ENCODE measurements at places on chromosomes 6 and 20.

- DNase-seq = peak; percentile 60
Observed at GRCh38 chr20:34110745-34111641, 1.1 kb downstream of the EIF2S2 start.

DNA sequence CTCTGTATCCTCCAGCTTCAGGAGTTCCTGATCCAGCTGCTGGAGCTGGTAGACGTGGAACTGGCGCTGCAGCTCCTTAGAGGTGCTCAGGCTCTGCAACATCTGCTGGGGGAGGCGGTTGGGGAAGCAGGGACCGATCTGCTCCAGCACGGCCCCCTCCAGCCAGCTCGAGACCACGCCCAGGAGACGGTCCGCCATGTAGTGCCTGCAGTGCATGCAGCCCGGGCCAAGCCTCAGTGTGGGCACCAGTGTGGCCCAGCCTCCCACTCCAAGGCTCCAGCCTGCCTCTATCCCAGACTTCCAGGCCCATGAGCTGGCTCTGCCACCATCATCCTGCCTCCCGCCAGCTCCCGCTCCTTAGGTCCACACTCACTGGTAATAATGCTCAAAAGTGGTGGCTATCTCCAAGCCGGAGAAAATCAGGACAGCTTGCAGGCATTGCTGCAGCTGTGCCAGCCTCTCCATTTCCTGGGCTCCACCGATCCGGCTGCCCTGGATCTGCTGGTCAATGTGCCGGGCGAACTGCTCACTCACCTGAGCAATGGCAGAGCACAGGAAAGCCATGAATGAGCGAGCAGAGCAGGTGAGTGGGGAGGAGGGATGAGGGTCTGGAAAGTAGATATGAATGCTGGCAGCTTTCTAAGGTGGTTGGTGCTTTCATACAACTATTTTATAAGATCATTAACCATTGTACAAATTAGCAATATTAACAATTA lies 13.0 kb downstream of the CUL7 start:
- no peak for DNase-seq

DNA sequence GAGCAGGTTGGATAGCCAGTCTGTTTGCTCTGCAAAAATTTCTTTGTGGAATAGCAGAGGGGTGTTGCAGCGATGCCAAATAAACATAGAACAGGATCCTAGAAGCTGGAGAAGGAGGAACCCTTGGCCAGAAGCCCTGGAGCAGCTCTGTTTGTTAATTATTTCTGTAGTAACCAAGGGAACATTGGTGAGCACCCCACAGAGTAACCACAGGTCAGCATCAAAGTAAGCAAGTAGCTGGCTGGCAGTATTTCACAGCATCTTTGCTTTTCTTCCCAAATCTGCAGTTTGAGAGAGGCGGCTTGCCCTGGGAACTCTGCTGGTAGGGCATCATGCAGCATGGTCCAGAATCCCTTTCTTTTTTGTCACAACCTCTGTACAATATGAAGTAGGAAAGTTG lies 12.7 kb upstream of the APMAP start:
- no peak for DNase-seq

DNA sequence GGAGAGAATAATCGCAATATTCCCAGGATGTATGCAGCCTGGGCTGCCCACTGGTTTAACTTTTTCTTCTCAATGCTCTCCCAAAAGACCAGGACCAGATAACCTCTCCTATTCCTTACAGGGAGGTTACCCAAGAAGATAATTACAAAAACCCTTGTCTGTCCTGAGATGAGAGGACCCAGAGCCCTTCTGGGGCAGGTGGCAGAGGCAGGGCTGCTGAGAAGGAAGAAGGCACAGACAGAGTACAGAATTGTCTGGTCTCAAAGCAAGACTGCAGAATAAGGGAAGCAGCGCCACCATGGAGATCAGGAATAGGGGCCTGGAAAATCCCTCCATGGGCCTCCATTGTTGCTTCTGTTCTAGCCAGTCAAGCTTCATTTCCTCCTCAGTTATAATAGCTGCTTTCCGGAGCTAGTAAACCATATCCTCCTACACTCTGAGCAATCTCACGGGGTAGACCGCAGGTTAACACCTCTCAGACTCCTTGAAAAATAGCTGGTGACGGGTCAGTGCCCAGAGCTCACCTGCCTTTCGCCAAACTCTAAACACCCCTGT lies 463 bp upstream of the HLA-DMB start:
- DNase-seq = peak; percentile 75

DNA sequence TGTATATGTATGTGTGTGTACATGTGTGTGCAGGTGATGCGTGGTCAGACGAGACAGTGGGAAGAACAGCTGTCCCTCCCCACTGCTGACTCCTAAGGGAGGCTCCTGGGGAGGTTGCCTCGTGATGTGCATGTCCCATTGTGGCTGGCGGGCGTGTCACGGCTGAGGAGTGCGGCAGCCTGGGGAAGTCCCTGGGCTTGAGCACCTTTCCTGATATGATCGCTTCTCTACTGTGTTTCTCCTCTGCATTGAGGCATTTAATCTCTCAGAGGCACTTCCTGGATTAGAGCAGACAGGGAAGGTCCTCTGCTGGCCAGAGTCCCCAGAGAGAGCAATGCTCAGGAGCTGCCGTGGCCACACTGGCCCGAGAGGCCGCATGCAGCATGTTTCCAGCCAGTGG lies 11.4 kb downstream of the NPBWR2 start:
- no peak for DNase-seq

- no peak for DNase-seq
Observed at GRCh38 chr6:84050408-84050807, 16.8 kb downstream of the MRAP2 start.

DNA sequence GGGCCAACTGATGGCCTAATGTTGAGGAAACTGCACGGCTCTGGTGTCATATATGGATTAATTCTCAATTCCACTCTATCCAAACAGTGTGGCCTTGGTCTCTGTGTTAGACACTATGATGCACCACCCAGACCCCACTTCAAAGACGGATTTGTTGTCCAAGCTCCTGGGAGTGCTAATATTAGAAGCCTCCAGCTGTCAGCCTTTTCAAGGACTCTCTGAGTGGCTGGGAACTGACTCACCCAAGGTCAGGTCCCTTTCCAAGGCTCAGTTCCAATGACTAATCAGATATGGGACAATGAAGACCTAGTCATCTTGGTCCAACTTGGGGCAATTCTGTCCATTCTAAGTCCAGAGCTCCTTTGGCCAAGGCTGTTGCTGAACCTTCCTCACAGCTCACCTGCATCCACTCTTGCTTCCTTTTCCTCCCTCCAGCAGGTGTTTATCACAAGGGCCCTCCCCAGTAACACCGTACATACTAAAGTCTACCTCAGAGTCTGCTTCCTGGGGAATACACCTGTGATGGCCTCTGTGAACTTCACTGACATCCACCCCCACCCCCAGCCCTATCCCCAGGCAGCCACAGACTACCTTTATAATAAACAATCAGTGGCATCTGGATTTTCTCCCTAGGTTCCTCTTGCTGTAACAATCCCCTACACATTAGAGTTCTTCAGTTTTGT lies 7.2 kb upstream of the IL20RA start:
- DNase-seq = no peak

DNA sequence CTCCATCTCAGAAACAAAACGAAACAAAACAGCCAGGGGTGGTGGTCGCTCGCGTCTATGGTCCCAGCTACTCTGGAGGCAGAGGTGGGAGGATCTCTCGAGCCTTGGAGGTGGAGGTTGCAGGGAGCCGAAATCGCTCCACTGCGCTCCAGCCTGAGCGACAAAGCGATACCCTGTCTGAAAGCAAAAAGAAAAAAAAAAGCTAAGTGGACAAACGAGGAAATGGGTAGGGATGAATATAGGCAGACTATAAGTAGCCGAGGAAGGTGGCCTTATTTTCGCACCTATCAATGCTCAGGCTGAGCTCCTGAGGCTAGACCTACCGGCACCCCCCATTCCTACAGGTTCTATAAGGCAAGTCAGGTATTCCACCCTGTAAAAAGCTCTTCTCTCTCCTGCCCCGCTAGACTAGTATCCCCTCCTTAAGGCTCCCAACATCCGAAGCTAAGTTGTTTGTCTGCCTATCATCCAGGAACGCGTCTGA lies 650 bp upstream of the CASP8AP2 start:
- DNase-seq = peak; percentile 20

- no peak for DNase-seq
Observed at GRCh38 chr6:43436577-43437282, 9.4 kb downstream of the ABCC10 start.

DNA sequence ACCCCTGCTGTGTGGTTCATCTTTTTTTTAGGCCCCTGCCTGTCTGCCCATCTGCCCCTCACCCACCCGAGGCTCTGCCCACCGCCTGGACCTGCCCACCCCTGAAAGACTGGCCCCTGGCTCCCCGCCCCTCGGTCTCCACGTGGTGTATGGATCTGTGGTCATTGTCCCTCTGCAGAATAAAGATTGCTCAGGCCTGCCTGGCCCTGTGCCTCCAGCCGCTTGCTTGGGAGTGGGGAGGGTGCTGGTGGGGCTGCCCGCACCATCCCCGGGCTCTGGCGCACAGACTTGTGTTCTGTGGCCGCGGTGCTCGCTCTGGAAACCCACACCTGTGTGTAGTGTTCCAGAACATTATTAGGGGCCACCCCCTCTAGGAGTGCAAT lies 1.6 kb downstream of the MAP1LC3A start:
- DNase-seq = no peak

GRCh38 chr20:61852268-61853072 lies 213.2 kb downstream of the TAF4 start:
- no peak for DNase-seq

DNA sequence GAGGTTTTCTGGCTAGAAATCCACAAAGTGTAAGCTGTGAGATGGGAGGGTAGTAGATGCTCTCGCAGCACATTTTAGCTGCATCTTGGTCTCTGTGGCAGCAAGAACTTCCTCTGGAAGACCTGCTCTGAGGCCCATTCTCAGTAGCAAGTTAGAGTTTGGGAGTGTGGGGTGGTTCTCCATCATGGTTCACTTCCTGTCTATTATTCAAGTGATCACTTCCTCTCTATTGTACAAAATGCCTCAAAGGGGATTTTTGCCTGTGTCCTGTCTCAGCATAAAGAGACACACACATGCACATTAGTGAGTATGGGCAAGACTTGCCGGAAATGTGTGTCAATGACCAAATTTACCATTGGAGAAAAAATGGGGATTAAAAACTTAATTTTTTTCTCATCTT lies 42.5 kb downstream of the LYRM2 start:
- DNase-seq = peak; percentile 25

- DNase-seq = no peak
Observed at GRCh38 chr6:38114976-38115625, 295.6 kb downstream of the ZFAND3 start.

DNA sequence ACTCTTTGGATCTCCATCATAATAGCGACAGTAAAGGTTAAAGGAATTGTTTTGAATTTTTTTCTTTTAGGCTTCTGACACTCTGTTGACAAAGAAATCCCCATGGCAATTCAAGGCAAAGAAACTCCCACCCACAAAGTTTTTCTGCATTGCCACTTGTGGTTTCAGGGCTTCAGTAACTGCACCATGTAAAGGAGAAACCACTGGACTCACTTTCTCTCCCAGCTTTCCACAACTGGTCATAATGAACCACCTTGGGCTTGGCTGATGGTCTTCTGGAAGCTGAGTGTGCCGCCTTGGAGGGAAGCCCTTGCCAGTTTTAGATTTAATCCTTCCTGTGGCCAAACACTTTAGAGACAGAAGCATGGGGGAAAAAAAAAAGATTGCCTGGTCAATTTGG lies 163.1 kb downstream of the ISM1 start:
- no peak for DNase-seq

DNA sequence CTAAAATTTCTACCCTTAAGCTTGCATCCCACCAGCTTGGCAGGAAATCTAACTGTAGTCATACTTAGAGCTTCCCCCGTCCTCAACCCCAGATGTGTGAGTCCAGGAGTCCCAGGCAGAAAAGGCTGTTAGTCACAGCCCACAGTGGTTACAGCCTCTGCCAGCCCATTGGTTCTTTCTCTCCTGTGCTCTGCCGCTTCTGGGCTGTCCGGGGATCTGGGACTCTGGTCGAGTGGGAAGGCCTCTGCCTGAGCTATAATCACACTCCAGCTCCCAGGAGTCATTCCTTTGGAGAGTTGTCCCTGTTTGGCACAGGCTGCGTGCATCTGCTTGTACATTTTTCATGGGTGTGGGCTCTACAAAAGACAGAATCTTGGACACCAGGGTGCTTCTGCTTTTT lies 45.6 kb upstream of the FYN start:
- no peak for DNase-seq

DNA sequence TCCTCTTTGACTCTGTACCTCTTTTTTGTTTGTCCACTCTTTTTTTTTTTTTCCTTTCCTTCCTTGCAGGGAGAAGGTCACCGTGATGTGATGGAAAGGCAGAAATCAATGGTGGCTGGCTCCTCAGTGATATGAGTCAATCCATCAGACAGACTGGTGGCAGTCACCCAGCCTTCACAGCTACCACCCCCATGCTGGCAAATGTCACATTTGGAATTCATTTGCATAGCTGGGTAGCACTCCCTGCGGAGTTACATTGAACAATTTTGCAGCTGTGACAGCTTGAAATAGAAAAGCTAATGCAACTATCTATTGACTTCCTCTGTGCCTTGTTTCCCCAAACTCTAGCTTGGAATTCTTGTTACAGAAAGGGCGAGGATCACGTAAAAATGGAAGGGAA lies 668.4 kb downstream of the C6orf118 start:
- DNase-seq = no peak

- no peak for DNase-seq
Observed at GRCh38 chr20:52540509-52540908, 348.9 kb upstream of the ZFP64 start.

DNA sequence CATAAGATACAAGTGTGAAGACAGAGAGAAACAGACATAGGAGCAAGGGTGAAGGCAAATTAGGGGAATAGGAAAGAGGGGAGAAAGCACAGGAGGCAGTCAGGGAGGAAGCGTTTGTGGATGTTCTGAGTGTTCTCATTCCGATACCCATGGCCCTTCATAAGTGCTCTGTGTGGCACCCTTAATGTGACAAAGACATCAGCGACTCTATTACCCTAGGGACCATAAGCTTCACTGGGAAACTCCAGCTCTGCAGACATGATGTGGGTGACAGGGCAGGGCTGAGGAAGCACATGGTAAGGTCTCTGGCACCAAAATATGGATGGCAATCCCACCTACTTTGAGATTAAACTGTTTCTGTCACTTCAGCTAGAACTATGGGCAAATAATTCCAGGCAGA lies 33.0 kb downstream of the F13A1 start:
- DNase-seq = no peak

- no peak for DNase-seq
Observed at GRCh38 chr6:33547499-33547898, 32.6 kb downstream of the BAK1 start.

Measured in activated CD4-positive, alpha-beta T cell treated with anti-CD3 and anti-CD28 coated beads, Interleukin-2, Interleukin-6, amounts not matched to agents 100 ng/mL and 50 ng/mL, durations not matched to agents 16 hours and 8 hours (primary cell).